MM.1S (cell line): ENCODE measurements at places on chromosomes 3 and 15.
A peak's percentile ranks its signal among the peaks of the same experiment; 100 is the strongest.

DNA sequence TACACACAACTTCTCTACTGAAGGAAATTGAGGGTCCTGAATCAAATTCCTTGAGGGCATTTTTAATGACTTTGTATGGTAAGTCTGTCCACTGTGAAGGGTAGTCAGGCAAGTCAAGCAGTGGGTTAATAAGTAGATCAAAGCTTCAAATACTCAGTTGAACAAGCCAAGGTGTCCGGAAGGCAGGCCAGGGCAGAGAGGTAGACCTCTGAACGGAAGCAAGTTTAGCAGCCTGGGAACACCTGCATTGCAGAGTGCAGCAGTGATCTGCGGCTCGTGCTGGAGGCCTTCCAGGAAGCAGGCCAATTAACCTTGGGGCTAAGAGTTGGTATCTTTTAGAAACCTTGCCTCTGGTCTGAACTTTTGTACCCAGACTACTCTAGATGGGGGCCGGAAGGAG lies 143.8 kb downstream of the LRTM1 start:
- DNase-seq: peak; percentile 19

DNA sequence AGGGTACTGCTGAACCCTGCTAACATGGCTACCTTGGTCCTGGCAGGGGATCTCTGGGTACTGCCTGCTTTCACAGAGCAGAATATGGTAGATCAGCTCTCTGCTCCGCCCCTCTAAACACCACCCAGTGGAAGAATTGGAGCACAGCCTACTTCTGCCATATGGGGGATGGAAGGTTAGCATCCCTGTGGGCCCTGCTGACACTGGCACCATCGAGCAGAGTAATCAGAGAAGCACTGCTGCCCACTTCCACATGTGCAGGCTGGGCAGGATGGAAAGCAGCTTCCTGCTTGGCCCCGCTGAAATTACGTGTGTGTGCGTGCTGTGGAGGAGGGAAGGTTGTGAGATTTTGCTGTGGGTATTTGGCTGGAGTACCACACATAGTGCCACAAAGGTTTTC lies 24.8 kb downstream of the CCR1 start:
- DNase-seq: no peak

DNA sequence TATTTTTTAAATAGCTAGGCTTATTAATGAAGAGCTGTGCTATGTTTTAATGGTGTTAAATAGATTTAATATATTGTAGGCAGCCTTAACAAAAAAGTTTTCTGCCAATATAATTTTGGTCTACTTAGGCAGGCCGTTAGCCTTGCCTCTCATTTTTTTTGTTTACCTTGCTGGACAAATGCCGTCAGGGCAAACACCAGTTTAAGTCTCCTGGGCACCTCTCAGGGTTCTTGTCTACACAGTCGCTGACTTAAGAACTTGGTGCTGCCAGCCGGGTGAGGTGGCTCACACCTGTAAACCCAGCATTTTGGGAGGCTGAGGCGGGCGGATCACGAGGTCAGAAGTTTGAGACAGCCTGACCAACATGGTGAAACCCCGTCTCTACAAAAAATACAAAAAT lies 153.3 kb downstream of the ULK4 start:
- DNase-seq: no peak

GRCh38 chr3:142705198-142705597 lies 18.6 kb upstream of the TRPC1 start:
- DNase-seq: no peak

DNA sequence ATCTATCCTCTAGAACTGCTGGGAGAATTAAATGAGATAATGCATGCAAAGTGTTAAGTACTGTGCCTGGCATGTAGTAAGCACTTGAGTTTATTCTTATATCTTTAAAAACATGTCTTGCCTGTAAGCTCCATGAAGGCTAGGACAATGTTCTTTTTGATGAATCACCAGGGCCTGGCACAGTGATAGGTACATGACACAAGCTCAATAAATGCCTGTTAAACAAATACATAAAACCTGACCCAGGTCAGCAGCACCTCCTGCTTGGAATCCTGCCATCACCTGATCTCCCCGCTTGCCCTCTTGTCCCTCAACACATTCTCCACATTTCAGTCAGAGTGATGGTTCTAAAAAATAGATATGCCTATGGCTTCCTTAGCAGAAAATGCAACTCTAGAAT lies 186.8 kb downstream of the CHST2 start:
- no peak for DNase-seq
